ENCODE measurements at places on chromosomes 3 and 15.

GRCh38 chr15:31483053-31483985 is 156.7 kb downstream of the KLF13 start:
- DNase-seq: no peak

DNA sequence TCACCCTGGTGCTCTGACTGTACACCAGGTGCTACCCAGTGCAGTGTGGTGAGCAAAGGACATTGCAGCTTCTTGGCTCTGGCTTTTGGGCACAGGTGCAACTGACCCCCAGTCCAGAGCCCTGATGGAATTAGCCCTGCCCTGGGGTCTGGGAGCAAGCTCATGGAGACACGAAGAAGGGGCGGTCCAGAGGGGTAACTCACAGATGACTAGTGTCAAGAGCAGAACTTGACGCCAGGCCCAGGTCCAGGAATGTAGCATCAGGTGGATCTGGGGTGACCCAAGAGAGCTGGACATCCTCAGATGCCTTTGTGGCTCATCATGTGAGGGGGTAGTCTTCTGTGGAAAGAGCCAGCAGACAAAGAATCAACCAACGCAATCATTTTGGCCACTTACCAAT is 88.9 kb downstream of the ASB7 start:
- DNase-seq: no peak

- no peak for DNase-seq
These were observed 9.0 kb downstream of the CLDND1 start for GRCh38 chr3:98513736-98514135.

DNA sequence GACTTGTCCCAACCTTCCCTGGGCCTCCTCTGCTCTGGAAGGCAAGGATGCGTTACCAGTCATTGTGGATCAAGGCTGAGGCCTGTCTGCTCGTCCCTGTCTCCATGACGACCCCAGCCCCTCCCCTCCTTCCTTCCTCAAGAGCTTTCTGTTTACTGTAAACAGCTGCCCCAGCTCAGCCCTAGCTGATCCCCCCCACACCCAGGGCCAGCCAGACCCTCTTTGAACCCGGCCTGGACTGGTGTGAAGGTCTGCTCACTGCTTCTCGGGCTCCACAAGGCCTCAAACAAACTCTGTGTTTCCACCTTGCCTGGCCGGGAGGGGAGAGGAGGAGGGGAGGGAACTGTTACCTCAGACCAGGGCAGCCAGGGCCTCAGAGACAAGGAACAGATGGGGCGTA is 16.9 kb downstream of the VPS18 start:
- DNase-seq: no peak

- no peak for DNase-seq
These were observed 57.5 kb upstream of the TRA2B start for GRCh38 chr3:185995352-185995751.

DNA sequence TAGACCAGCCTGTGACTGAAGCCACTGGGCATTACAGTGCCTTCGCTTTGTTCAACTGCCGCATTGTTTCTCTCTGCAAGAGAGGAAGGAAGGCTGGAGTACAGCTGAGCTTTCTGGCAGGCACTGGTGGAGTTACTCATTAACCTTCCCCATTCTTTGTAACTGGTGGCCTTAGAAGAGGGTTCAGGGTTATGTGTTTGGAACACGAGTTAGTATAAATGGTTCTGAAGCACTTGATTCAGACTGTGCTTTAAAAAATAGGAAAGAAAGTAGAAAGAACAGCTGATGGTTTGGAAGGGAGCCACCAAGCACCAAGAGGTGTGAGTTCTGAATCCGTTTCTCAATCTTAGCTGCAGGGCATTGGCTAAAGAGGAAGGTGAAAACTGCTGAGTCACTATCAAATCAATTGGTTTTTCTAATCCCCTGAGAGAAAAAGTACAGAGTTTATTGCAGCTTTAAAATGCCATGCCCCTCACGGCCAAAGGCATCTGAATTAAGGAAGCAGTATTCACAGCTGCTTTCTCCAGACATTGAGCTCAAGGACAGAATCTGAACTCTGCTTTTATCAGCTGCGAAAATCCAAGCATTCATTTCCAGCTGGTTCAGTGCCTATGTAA is 3.6 kb downstream of the HGD start:
- no peak for DNase-seq

DNA sequence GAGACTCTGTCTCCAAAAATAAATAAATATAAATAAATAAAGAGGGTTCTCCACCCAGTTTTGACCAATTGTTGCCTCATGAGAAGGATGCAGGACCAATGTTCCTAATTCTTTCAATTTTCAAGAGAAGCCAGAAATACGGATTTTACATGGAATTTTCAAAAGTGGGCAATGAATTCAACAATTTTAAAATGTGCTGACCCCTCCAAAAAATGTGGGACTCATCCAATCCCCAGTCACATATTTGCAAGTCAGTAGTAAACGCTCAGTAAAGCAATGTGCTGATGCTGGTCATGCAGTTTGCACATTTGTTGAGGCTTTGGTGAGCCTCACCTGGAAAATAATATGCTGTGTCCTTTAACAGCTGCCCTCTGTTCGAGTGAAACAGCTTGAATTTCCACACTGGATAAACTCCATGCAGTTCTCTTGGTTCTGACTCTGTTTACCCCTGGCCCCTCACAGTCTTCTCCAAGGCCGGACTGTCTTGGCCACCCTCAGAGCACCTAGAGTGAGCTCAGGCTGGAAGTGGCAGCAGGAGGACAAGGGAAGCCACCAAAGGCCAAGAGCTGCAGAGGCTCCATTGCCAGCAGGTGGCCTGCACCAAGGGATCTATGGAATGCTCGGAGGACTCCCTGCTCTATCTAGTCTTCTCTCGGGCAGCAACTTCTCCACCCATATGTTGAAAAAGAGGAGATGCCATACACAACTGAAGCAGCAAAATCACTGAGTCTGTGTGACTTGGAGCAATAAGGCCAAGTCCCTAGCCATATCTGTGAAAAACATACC is 246.8 kb downstream of the UACA start:
- no peak for DNase-seq

GRCh38 chr15:53323191-53323590 is 436.3 kb downstream of the WDR72 start:
- no peak for DNase-seq

GRCh38 chr3:31785734-31786133 is 195.3 kb downstream of the OSBPL10 start:
- no peak for DNase-seq

- no peak for DNase-seq
These were observed 53.4 kb upstream of the SNRPN start for GRCh38 chr15:24901409-24901808.

DNA sequence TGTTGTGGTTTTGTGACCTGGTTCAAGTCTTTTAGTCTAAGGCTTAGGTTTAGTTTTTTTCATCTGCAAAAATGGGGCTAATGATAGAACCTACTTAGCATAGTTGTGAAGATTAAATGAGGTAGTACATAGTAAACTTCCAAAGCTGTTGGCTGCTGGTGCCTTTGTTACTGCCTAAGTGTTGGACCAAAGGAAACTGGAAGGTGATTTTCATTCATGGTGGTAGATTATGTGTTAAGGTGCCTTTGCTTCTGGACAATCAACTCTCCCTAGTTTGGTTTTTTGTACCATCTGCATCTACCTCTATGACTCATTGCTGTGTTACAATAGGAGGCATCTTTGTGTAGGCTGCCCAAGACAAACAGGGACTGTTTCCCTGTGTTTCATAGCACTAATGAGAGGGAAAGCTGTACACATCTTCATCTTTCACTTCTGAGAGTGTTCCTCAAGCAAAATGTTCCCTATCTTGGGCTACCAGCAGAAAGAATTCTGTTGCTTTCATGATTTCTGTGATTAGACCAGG is 3.2 kb downstream of the MAP2K1 start:
- DNase-seq: no peak
